Stimulated activated CD4-positive, alpha-beta T cell treated with anti-CD3 and anti-CD28 coated beads, Interleukin-12 subunit alpha, Interleukin-12 subunit beta, amount 100 ng/mL, for 48 hours (primary cell): ENCODE measurements at places on chromosomes 1 and 21.

DNA sequence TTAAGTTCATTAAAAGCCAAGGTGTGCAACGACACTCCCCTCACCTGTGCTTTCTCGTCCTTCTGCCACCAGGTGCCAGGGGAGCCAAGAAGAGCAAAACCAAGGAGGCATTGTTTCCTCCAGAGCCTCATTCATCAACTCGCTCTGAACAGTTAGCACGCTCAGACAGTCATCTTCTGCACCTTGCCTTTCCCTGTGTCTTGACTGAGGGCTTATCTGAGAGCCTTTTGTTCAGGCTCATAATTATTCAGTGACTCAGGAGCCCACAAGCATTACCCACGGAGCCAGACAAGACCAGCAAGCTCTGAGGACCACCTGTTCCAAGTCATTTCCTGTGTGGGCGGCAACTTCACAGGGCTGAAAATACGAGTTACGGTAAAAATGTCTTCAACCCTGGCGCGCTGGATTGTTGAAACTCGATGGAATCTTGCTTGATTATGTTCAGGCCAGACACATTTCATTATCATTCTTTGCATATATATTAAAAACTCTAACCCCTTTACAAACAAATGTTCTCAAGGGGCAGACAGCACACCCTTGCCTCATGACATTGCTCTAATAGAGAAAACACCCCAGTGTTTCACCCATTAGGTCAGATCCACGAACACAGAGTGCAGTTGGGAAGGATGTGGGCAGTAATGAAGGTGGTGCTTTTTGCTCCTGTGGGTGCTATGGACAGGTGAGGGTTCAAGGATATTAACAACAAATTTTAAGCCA, 89.7 kb upstream of the RUNX1 start:
- DNase-seq = peak; percentile 50

- DNase-seq = no peak
Observed at GRCh38 chr1:81894867-81895266, 94.1 kb downstream of the ADGRL2 start.

GRCh38 chr21:35266546-35266945, 217.4 kb upstream of the RUNX1 start:
- no peak for DNase-seq

GRCh38 chr21:17466166-17466565, 46.7 kb upstream of the CXADR start:
- no peak for DNase-seq

DNA sequence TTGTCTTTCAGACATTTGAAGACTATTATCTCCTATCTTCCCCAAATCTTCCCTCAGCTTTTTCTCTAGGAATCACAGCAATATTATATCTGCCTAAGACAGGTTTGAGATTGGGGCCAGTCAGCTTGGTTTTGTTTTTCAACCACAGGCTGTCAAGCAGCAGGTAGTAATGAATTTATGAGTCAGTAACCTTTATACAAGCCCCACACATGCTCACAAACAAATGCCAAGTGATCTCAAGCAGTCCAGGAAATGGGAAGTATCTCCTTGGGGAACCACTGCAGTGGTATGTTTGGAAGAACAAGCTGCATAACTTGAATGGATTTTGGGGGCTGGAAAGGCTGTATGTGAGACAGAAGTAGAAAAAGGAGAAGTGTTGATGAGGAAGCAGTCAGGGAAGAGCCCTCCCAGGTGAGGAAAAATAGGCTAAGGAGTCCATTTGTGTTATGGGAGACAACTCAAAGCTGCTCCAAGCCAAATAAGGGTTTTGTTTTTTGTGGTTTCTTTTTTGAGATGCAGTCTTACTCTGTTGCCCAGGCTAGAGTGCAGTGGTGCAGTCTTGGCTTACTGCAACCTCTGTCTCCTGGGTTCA, 2.1 kb downstream of the DHDDS start:
- no peak for DNase-seq

GRCh38 chr1:59355361-59355760, 58.5 kb downstream of the FGGY start:
- no peak for DNase-seq

GRCh38 chr1:177490786-177491185, 320.0 kb downstream of the BRINP2 start:
- DNase-seq = no peak

GRCh38 chr1:202665417-202665816, 44.8 kb downstream of the SYT2 start:
- no peak for DNase-seq

DNA sequence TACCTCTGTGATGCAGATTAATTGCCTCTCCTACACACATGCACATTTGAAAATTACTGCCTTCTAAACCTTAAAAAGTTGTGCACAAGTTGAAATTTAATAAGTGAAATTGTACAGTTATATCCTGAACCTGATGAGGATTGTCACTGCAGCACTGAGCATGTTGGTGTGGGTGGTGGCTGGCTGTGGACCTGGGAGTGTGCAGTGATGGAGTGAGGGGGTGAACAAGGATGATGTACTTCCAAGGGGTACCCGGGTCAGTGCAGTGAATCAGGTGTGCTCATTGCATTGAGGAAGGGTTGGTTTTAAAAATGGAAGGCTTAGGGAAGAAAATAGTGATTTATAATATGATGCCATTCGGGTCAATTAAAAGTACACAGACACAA, 24.1 kb downstream of the DIP2A start:
- no peak for DNase-seq

- no peak for DNase-seq
Observed at GRCh38 chr1:62676611-62677356, 11.4 kb downstream of the DOCK7 start.

DNA sequence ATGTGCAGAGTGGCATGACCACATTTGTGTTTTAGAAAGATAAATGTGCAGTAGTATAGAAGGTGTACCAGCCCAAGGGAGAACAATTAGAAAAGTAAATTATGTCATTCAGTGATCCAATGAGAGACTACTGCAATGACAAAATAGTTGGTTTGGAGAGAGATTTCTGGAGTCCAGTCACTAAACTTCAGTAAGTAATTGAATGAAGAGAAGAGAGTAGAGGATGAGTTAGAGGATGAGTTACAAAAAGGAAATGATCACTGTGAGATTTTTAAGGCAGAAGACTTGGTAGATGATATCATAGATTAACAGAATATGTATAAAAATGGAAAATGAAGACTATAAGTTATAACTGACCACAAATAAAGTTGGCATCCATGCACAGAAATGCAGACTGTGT, 8.4 kb downstream of the CR2 start:
- DNase-seq = no peak

GRCh38 chr1:25944986-25945385, 38.8 kb upstream of the STMN1 start:
- no peak for DNase-seq

DNA sequence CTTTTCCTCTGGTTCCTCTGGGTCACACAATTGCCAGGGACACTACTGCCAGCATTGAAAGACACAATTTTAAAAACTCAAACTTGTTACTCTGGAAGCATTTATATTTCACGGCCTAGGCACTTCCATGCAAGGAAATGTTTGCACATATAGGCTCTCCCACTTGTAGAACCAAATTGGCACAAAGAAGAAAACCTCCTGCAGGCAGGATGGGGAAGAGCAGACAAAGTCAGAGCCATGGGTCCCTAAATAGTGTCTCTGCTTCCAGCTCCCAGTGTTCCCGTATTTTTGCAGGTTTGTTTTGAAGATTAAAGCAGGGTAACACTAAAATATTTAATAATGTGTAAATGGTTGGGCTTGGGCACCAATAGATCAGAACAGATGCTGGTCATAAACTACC, 19.0 kb upstream of the ADGRL2 start:
- DNase-seq = no peak

DNA sequence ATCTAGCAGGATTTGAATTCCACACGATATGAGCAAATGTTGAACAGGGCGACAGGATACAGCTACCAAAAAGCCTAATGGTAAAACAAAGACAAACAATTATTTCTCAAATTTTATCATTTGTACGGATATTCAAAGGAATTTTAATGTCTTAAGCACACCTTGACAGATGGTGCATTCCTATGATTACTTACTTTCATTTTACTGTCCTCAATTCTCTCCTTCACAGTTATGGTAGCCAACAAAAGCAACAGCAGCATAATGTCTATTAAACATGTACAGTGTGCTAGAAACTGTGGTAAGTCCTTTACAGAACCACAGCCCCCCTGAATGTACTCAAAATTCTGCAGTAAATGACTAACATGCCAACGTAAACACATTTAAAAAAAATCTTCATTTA, 365.8 kb downstream of the SMYD3 start:
- no peak for DNase-seq

- DNase-seq = no peak
Observed at GRCh38 chr1:156124557-156125483, 10.3 kb downstream of the LMNA start.

DNA sequence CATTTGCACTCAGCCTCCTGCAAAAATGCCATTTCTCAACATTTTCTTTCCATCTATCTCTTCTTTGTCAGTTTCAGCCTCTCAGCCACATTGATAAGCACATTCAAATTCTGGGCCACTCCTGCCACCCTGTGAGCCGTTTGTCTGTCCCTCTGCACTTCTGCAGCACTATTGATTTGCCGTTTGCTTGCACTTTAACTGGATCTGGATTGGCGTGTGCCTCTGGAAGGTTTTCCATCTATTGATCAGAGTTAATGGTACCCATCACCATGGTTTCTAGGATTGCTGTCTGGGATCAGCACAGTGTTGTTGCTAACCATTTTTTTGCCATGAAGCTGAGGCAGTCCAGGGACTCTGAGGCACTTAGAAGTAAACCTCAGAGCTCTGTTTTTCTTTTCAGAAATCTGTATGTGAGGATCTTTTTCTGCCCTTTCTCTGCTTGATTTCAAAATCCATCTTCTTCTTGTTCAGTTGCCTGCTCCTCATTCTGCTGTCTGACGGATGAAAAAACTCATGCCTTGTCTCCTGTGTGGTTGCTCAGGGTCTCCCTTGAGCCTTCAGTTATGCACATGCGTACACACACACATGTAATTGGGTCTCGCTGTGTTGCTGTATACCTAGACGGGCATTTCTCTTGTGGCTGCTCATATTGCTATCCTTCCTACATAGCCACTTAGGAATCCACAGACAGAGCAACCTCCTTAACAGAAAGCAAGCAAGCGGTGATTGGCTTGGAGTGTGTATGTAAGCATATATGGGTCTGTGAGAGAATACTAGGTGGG, 67.9 kb downstream of the NOS1AP start:
- DNase-seq = no peak

- peak; percentile 24 for DNase-seq
Observed at GRCh38 chr1:55337801-55338447, 122.8 kb upstream of the USP24 start.
